Stimulated activated CD8-positive, alpha-beta memory T cell treated with anti-CD3 and anti-CD28 coated beads, Interleukin-2, amount 100 ng/mL, for 1 hour (primary cell): ENCODE measurements at places on chromosomes 2 and 18.

DNA sequence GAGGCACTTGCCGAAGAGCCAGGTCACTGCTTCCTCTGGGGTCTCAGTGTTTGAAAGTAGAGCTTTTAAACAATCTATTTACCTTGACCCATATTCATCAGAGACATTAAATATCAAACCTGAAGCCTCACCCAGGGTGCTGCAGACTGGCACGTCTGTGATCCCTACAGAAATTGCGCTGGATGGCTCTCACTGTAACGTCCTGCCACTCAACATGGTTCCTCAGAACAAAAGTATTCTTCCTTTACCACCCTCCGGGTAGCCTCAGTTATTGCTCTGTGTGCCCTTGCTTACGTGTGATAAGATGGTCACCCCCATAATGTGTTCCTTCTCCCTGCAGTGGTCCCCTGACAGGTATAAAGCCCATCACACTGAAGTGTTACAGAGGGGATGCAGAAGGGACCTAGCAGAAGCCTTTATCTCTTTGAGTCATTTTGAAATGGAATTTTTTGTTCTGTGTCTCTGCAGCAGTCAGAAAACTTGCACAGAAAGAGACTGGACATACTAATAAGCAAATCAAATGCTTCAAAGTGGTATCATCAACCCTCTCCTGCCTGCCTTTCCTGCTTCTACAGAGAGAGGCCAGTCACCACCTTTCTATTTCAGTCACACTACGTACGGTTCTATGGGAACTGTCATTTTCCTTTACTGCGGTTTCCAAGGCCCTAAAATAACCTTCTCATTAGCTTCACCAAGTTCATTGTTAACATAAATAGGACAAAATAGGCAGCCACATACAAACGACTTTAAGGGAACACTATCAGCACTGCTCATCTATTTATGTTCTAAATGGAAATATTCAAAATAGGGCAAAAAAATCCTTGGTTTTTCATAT is 86.8 kb downstream of the METTL8 start:
- no peak for DNase-seq

GRCh38 chr2:181281206-181281832 is 175.9 kb upstream of the ITGA4 start:
- no peak for DNase-seq

GRCh38 chr2:143730155-143730952 is 601.1 kb downstream of the ARHGAP15 start:
- no peak for DNase-seq

- no peak for DNase-seq
Observed at GRCh38 chr18:3966642-3967358, 488.3 kb downstream of the DLGAP1 start.

DNA sequence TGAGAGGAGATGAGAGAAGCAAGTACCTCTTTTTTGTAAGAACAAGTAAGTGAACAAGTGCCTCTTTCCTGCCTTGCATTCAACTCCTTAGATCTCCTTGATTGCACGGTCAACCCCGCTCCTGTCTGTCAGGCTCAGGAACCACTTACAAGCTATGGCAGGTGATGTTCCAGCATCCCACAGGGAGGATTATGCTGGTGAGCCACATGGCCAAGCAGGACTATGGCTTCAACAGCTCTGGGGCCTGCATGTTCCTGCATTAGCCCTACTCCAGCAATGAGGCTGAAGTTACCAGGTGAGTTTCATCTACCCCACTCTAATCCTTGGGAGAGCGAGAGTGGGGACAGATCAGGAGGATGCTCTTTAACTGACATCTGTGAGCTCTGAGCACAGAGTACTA is 29.5 kb downstream of the TTC32 start:
- DNase-seq, result no peak

- no peak for DNase-seq
Observed at GRCh38 chr2:88624477-88624876, 2.8 kb downstream of the EIF2AK3 start.

DNA sequence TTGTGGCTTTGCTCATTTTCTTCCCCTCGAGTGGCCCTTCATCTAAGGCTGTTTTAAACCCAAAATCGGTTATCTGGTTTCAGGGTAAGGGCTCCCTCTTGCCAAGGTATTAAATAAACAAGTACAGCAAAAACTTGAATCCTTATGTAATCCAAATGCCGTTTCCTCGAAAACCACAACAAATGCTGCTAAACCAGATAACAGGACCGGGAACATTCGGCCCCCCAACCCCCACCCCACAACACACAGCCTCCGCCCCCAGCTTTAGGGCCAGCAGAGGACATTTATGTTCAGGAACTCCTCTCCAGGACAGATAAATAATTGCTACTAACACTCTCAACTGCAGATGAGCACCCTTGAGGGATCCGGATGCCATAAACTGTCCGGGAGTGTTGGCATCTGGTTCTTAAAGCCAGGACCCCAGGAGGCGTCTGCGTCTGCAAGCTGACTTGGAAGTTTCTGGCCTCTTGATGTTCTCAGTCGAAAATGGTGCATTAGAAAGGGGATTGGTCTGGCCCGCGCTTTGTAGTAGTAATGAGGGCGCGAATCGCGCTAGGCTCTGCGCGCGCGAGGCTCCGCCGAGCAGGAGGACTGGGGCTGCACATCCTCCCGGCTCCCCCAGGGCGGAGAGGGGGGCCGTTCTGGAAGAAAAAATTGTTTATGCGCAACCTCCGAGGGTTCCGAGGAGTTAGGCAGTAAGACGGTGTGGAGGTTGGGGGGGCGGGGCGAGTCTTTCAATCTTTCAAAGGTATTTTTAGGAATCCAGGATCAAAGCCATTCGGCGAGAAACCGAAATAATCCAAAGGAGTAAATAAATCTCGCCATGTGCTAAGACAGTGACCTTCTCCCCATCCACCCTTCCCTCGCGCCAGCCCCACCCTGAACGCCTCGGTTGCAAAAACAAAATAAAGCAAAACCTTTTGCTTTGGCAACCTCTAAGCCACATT is 3.9 kb upstream of the ID2 start:
- no peak for DNase-seq

GRCh38 chr18:10397004-10397403 is 57.4 kb upstream of the APCDD1 start:
- no peak for DNase-seq

DNA sequence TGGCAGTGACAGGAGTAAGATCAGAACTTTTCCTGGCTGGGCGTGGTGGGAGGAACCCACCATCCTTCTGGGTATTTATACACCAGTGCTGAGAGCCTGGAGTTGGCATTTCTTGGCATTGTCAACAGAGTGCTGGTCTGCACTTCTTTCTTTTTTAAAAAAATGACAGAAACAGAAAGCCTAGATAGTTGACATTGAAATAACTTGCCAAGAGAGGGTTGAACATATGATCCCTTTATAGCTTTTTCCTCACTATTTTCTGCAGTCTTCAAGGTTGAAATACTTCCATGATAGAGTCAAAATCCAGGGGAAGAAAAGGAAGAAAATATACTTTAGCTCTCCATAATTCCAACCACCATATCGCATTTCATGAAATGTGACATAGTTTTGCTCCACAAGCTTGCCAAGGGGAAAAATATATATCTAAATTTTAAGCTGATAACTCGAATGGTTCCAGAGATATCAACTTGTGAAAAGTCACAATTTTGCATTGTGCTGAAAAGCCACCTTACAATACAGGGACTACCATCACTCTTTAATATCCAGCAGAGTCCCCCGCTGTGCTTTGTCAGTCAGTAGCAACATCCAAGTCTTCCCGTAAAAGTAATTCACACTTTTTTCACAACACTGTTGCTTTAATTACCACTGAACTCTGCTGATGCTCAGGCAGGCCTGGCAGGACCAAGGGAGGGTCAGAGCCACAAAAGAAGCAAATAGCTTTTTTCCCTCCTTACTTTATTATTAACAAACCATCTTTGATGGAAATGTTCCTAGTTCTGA is 764.9 kb upstream of the FANCL start:
- no peak for DNase-seq

GRCh38 chr2:241261628-241262027 is 53.8 kb downstream of the HDLBP start:
- DNase-seq, result no peak

DNA sequence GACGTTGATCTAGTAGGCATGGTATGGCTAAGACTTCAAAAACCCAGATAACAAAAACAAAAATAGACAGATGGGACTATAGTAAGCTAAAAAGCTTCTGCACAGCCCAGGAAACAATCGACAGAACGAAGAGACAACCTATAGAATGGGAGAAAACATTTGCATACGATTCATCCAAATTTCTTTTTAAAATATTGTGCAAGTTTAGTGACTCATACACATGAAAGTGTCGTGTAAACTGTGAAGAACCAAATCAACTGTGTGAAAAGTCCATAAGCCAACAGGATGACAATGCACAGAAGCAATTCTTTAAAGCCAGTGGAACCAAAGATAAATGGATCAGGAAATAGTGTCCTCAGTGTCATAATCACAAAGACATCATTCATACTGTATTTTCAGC is 671.1 kb downstream of the RNF144A start:
- DNase-seq, result no peak

- no peak for DNase-seq
Observed at GRCh38 chr18:59109375-59109774, 30.3 kb upstream of the SEC11C start.
